COLO829 (cell line): ENCODE measurements at places on chromosomes 5 and 9.

DNA sequence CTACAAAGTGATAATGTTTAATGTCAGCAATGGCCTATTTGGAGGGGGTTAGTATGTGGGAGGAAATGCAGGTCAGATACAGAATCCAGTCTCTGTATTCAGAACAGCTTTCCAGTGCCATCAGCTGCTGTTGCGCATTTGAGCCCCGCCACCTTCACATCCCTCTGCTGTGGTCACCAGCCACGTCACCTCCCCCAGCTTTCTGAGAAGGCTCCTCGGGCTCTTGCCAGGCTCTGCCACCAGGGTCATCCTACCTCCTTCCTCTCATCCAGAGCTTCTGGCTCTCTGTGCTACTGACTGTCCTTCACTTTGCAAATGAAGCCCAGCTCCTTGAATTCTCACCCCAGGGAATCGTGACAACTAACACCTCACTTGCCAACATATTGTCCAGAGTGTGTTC lies 138.8 kb downstream of the PIK3R1 start:
- DNase-seq, result no peak

DNA sequence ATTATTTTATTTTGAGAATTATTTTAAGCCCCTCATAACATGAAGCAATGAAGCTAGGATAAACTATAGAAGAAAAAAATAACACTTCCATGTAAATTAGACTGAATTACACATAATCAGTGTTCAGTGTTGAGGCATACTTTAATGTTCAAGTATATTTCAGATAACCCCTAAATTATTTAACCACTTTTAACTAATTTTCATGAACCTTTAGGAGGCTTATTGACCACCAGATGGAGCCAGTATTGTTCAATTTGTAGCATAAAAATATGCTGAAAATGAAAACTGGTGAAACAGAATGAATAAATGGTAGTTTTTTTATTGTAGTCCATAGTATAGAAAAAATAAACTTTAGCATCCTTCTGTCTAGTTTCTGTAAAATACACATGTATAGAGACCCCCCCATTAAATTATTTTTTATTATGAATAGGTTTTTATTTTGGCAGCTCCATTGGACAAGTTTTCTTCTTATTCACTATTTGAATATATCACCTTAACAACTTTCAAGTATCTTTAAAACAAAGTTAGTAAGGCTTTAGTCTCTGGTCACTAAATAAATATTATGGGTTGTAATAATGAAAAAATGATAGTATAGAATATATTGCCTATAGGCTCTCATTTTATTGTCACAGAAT lies 190.1 kb downstream of the CWC27 start:
- no peak for DNase-seq

GRCh38 chr5:100161868-100162267 lies 373.3 kb upstream of the FAM174A start:
- DNase-seq, result no peak

- DNase-seq, result no peak
These were observed 64.8 kb downstream of the ATP10B start for GRCh38 chr5:160787240-160787639.

- DNase-seq, result no peak
These were observed 212.7 kb upstream of the FAM174A start for GRCh38 chr5:100322483-100322882.

DNA sequence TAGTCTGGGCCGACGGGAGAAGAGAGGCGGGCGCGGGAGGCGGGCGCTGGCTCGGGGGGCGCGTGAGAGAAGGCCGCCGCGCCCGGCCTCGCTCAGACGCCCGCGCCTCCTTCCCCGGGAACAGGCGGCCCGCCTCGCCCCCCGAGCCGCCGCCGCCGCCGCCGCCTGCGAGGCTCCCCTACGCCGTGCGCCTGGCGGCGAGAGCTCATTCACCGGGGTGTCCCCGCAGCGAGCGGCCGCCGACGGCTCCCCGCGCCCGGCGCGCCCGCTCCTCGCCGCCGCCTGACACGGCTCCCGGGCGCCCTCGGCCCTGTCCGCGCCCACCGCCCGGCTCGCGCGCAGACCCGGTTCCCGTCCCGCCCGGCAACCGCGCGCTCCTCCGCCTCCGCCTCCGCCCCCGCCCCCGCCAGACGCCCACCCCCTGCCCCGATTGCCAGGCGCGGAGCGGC lies at the start of gene GNAQ:
GNAQ (minus strand) TSS at position 368 of the 449 bp plus-strand sequence. CDS start 576 bp downstream, outside the sequence.
- DNase-seq, result no peak

GRCh38 chr9:88291056-88291455 lies 97.2 kb upstream of the SPIN1 start:
- no peak for DNase-seq

DNA sequence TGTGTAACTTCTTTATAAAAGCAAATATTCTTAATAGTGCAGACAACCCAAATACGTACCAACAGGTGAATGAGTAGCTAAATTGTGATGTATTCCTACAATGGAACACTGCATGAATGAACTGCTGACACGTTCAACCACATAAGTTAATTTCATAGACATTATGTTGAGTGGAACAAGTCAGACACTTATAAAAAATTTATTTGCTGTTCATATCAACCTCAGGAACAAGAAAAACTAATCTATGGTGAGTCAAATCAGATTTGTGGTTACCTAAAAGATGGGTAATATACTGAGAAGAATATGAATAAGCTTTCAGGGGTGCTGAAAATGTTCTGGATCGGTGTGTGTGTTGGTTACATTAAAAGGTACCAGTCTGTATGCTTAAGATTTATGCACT lies 35.7 kb downstream of the INVS start:
- no peak for DNase-seq

- DNase-seq, result no peak
These were observed 167.7 kb upstream of the MPDZ start for GRCh38 chr9:13446938-13447842.

GRCh38 chr5:159451197-159452052 lies 121.1 kb upstream of the IL12B start:
- DNase-seq, result peak; percentile 75

- peak; percentile 91 for DNase-seq
These were observed 21.5 kb downstream of the C9orf57 start for GRCh38 chr9:72038890-72039410.

GRCh38 chr9:34591248-34591916 lies 1.9 kb upstream of the CNTFR start:
- DNase-seq, result peak; percentile 87

DNA sequence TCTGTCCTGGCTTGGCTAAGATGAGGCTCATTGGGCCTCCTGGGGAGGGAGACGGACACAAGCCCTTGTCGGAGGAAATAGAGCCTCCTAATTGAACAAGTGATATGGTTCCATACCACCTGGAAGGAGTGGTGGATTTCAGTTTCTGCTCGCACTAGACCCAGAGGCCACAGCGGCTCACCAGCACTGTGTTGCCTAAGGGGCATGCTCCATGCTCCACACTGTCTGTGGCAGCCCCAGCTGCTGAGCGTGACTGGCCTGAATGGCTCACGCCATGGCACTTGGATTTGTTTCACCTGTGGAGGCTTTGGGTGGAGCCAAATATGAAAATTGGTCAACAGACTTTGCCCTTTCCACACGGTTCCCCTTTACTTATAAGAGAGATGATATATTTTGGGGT lies 181.1 kb downstream of the HSPA4 start:
- no peak for DNase-seq

- DNase-seq, result no peak
These were observed 31.2 kb upstream of the LRRC14B start for GRCh38 chr5:160173-160510.

- no peak for DNase-seq
These were observed 37.6 kb upstream of the ORM1 start for GRCh38 chr9:114285166-114285867.

DNA sequence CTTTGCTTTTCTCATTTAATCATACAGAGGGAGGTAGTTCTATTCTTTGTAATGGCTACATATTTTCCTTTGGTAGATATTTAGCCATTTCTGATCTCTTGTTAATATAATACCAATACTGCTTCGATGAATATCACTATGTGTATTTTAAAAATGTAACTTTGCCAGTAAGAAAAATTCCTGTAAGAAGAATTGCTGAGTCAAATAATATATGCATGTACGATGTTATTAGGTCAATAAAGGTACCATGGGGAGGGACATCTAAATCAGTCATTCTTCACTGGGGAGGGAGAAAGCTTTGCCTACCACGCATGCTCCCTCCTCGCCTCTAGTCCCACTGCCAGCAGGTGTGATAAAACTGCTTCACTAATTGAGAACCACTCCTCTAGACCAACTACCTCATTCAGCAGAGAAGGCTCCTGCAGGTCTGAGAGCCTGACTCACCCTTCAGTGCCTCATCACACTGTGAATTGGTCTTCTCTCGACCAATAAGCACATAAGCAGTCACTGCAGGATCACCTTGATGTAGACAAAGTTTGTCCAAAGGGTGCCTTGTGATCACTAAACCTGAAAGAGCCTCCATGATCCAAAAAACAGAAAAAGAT lies 56.1 kb upstream of the TBCA start:
- no peak for DNase-seq

DNA sequence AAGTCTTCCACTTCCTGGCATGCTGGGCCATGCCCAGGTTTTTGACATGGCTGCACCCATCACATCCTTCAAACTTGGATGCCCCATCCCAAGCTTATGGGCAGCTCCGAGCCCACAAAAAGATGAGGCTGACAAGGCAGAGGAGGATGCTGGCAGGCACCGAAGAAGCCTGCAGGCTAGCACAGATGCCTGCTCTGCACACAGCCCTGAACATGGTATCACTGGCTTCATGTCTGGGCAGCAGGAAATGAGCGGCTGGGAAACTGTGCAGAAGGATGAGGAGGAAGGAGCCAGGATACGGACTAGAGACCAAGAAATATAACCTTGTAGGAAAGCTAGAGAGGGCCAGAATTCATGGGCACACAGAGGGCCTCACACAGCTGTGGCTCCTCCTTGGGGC lies 14.8 kb downstream of the CAMK2A start:
- no peak for DNase-seq

DNA sequence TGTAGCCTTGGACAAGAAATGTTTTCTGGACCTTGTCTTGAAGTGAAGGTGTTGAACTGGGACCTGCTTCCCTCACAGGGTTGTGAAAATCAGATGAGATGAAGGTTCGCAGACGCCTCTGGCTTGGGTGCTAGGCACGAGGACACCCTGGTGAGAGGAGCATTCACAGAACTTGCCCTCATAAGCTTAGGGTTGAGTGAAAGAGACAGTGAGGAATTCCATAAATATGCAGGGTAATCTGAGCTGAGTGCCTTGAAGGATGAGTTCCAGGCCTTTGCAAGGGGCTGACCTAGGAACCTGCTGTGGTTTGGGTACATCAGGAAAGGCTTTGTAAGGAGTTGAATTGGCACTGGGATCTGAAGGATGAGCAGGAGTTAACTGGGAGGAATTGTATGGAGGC lies 75.7 kb upstream of the SAP30L start:
- no peak for DNase-seq

DNA sequence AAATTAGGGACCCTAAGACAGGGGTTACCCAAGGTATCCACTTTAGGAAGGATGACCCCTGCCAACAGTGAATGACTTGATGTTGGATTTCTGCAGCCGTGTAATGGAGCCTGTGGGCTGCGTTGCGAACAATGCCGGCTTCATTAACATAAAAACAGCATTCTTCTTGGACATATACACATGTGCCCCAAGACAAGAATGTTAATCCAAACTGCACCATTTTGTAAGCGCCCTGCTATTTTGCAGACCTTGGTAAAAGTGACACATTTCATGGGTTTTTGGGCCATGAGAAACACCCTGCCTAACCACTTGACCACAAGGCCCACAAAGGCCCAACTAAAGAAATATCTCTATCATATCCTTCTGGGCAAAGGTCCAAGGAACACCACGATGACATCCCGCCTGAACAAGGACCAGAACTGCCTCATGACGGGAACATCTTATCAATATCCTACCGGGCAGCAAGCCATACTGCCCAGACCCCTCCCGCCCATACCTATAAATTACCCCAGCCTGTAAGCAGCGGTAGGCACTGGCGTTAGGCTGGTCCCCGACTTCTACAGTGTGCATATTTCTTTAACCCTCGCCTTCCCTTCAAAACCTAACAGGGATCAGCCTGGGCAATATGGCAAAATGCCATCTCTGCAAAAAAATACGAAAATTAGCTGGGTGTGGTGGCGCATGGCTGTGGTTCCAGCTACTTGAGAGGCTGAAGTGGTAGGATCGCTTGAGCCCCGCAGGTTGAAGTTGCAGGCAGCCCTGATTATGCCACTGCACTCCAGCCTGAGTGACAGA lies 9.7 kb upstream of the PDCD1LG2 start:
- no peak for DNase-seq

DNA sequence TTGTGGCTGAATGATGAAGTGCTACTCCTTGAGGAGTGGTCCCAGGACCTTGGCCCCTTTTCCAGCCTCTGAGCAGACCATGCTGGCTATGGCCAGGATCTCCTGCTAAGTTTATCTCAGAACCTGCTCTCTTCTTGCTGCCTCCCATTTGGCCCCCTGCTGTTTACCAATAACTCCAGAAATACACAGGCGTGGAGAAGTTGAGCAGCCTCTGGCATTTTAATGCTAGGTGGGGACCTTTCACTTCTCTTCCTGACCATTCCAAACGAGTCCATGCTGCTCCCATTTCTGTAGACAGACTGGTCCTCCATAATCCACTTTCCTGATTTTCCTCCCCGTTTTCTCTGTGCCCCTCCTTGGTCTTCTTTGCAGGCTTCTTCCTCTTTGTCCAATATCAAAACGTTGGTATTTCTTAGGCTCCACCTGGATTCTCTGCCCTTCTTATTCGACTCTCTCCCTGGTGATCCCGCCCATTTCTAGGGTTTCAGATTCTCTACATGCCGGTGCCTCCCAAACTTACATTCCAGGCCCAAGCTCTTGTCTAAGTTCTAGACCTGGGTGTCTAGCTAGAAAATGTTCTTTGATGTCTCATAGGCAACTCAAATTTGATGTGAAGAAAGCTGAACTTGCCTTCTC lies 33.4 kb upstream of the TNFAIP8 start:
- no peak for DNase-seq

GRCh38 chr5:148848393-148849031 lies 22.1 kb downstream of the ADRB2 start:
- DNase-seq, result no peak

GRCh38 chr5:67337751-67338150 lies 141.2 kb upstream of the CD180 start:
- DNase-seq, result no peak

- DNase-seq, result no peak
These were observed 3.3 kb upstream of the TSC1 start for GRCh38 chr9:132947756-132948155.

GRCh38 chr9:89781838-89782540 lies 177.2 kb downstream of the GADD45G start:
- DNase-seq, result no peak

- DNase-seq, result no peak
These were observed 243.6 kb upstream of the PANK3 start for GRCh38 chr5:168822745-168823281.
